Brain (organoid and tissue), 16 donors: ENCODE measurements at places on chromosomes 3 and 15.

GRCh38 chr3:142888099-142888480, 793 bp downstream of the PCOLCE2 start:
- DNase-seq: peak; percentile 44

- DNase-seq: no peak
Measured at GRCh38 chr15:48802867-48803266, 8.0 kb downstream of the CEP152 start.

- no peak for DNase-seq
Measured at GRCh38 chr3:11569156-11569741, 74.5 kb downstream of the VGLL4 start.

DNA sequence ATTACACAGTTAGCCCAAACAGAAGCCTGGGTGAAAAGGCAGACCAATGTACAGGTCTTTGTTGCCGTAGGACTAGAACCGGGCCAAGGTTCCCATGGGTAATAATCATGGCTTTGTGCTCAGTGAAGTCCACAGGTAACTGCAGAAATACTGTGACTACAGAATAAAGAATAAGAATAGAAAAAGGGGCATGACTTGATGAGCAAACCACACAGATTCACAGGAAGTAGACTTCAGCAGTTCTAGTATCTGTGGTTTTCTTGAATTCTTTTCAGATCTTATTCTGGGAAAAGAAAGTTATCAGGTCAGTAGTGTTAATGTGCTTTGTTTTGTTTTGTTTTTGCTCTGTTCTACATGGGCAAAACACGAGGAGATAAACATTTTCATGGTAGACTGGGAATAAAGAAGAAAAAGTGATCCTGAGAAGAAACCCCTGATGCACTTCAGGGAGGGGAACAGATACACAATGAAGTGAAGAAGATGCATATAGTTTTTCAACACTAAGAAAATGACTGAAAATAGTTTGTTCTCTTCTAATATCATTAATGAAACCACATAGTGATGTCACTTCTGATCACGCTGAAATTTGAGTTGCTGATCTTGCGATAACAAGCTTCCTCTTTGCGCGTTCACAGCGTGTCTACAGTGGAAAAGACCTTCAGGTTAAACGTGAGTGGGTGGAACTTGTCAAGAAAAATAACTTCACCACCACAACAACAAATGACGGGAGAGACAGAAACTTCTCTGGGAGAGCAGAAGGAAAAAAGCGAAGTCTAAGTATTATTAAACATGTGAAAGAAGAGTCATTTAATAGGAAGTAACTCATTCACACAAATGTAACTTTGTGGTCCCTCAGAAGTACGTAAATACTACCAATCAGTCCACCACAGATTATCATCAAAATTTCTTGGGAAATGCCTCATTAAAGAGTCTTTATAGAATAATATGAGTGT, 315.8 kb upstream of the SATB1 start:
- no peak for DNase-seq

DNA sequence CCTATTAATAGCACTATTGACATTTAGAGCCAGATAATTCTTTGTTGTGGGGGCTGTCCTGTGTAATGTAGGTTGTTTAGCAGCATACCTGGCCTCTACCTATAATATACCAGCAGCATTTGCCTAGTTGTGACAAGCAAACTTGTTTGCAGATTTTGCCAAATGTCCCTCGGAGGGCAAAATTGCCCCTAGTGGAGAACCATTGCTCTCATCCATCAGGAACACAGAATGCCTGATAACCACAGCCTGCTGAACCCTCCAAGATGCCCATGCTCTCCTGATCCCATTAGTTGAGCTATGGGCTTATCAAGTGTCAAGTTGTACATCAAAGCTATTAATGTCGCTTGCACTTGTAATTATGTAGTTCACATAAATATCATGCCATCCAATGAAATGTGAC, 15.0 kb upstream of the KBTBD8 start:
- DNase-seq: no peak

- no peak for DNase-seq
Measured at GRCh38 chr3:31531452-31531991, 1.2 kb upstream of the STT3B start.

- DNase-seq: no peak
Measured at GRCh38 chr15:40543082-40543481, 21.8 kb downstream of the CCDC32 start.

- no peak for DNase-seq
Measured at GRCh38 chr3:81908561-81908960, 147.1 kb upstream of the GBE1 start.

DNA sequence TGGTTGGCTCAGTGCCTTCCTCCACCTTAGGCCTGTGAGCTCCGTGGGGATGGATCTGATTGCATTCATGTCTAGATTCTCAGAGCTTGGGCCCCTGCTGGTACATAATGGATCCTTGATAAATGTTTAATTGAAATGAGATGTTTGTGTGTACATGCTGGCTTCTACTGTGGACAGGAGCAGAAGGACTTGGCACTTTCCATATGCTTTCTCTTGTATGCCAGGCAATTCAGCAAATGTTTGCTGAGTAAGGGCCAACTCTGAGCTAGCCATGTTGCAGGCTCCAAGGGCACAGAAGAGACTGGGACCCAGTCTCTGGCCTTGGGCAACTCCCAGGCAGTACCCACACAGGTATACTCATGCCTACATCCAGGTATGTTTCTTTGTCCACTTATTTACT, 67.0 kb downstream of the RAB11A start:
- DNase-seq: peak; percentile 74

DNA sequence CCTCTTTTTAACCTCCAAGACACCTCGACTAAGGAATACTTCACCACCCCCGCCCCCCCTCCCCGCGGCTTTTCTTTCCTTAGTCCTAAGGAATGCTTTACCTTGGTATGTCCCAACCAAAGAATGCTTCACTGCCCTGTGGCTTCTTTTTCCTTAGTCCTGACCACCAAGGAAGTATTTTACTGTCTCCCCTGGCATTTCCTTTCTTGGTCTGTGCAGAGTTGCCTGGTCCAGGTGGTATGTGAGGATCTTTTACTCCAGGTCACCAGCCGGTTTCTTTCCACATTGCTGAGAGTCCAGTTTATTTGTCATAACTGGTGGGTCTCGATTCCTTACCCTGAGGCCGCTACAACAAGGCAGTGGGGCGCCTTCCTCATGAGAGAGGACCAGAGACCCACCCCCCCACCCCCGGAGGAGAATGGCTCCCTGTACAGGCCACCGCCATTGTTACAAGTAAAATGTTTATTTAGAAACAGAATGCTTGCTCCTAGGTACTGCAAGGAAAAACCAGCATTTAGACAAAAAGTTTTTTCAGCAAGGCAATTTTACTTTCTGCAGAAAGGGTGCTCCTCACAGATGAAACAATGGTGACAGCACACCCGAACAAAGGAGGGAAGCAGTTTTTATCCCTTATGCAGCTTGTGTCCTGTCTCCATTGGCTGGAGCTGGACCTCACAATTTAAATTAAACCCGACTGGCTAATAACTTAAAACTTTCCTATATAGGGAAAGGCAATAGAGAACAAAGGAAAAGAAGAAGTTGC, 23.1 kb upstream of the MTHFS start:
- no peak for DNase-seq

DNA sequence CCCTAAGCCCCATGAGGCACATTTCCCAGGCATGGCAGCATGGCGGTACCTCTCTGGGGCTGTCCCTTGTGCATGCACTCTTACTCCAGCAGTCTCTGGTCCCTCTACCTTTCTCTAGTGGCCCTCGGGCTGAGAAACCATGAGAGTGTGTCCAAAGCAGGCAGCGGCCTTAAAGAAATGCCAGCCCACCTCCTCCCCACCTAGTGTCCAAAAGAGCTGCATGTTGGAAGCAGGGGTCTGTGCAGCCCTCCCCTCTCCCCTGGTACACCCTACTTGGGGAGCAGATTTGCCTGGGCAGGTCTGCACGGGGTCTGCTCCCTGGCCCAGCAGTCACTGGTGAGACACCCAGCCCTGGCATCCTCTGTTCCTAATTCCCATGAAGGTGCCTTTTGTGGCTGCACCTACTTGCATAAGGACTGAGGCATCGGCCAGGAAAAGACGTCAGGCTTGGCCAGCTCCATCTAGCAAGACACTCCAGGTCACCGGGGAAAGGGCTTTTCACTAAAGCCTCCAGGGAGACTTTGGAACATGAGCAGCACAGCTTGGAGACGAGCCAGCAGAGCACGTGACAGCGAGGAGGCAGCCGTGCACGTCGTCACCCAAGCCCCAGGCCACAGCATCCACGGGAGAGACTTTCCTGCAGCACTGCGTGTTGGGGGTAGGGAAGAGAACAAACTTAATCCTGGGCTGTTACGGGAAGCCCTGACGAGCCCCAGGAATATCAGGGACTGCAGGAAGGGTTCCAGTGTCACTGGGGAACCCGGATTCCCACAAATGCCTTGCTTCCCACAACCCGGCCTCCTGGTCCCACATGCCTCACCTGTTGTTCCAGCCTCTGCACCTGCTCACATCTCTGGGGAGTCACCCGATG, 38.8 kb downstream of the TM2D3 start:
- peak; percentile 83 for DNase-seq

DNA sequence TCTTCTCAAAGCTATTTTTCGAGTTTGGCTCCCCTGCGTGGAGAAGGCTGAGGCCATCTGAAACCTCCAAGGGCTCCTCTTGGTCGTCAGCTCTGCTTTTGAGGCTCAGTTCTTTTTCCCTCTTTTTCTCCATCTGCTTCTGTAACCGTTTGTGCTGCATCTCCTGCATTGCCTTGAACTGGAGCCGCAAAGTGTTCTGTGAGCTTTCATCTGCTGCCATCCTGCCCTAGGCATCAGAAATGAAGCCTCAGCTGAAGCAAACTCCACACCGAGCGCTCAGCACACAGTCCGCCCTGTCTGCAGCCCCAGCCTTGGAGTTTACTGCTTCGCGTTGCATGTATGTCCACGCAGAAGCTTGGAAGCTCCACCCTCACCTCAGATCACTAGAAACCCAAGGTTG, 14.9 kb downstream of the CCDC13 start:
- no peak for DNase-seq

- no peak for DNase-seq
Measured at GRCh38 chr15:94110476-94111130, 120.8 kb upstream of the MCTP2 start.

GRCh38 chr3:33050071-33050653, 46.8 kb downstream of the GLB1 start:
- no peak for DNase-seq

DNA sequence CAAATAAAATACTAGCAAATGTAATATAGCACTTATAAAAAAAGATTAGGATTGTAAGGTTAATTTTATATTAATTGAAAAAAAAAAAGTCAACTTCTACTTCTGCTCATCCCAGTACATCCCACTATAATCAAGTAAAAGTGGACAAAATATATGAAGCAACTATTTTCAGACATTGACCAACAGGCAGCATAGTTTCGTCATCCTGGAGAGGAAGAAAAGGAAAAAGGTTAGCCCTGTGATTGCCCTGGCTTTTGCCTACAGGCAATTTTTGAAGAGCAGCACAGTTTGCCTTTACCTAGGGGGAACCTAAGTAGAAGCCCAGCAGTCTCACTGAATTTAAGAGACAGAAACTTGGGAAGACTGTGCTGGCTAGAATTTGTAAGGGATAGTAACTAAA, 52.2 kb upstream of the ACTC1 start:
- DNase-seq: no peak

DNA sequence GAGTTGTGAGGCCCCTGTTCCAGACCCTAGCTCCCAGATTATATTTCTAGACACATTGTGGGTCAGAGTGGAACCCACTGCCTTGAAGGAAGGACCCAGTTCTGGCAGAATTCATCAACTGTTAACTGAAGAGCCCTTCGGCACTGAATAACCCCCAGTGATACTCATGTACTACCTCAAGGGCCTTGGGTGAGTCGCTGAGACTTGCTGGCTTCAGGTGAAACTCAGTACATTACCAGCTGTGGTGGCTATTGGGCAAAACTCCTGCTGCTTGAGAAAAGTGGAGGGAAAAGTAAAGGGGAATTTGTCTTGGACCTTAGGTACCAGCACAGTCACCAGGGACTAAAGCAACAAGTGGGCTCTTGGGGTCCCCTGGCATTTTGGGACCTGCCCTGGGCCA, 394.9 kb upstream of the EPHA3 start:
- no peak for DNase-seq

- DNase-seq: no peak
Measured at GRCh38 chr3:129409541-129409940, 18.9 kb downstream of the EFCAB12 start.

DNA sequence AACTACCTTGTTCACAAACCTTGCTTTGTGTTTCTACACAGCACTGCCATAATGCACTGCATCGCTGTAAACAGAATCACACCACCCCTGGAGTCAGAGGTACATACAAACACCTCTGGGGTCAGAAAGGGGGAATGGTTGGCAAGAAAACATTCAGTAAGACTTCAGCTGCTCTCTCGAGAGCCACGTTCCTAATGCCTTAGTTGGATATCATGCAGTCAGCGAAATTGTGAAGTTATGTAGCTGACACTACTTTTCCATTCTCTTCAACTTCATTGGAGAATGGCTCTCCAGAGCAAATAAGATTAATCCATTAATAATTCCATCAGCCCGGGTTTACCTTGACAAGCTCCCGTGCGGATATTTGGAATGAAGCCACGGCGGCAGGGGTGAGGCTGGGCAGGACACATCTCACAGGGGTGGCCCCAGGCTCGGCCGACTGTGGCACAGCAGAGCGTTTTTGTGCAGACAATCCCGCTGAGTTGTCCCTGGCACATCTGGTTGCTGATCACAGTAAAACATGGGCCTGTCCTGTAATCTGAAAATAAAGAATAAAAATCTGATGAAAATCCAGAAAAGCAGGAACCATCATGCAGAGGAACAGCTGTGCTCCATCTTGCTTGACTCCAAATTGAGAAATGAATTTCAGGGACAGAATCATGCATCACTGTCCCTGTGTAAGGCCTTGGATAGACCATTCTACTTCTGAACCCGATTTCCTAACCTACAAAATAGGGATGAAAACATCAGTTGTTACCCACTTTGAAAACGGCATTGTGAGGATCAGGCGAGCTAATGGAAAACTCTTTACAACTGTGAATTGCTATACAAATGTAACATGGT, 108.0 kb downstream of the FBN1 start:
- DNase-seq: no peak

DNA sequence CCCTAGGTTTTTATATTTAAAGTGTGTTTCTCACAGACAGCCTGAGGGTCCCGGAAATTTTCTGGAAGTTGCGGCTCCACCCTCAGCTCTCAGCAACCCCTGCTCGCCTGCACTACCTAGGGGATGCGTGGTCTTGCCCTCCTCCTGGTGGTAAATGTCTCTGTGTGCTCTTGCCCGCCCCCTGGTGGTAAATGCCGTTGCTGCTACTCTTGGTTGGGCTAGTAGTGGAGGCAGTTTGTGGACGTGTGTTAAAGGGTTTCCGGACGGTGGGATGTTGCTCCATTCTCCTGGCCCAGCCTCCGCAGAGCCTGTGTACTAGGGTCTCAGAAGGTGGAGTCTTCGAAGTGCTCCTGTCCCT, 27.4 kb downstream of the STOML1 start:
- peak; percentile 67 for DNase-seq

GRCh38 chr3:8899876-8900460, 63.3 kb downstream of the RAD18 start:
- no peak for DNase-seq

- DNase-seq: peak; percentile 18
Measured at GRCh38 chr15:64209680-64210334, 47.0 kb upstream of the PPIB start.

DNA sequence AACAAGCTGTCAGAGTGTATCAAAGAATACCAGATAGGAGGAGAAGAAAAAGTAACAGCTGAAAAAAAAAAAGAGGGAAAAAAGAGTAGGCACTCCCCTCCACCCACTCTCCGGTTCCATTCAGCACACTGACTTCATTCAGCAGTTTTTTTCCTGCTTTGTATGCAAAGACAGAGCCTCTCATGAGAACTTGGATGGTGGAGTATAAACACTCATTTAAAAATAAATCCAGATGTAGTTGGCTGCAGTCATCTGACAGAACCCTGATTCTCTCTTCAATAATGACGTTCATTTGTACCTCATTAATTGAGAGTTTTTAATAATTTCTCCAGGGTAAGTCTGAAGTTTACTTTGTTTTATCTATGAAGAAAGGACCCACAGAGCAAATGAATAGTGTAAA, 81.0 kb downstream of the TMEM108 start:
- DNase-seq: peak; percentile 62
